Stimulated activated naive CD8-positive, alpha-beta T cell treated with anti-CD3 and anti-CD28 coated beads, Interleukin-15, Interleukin-2, amounts not matched to agents 100 U/mL and 50 U/mL, for 24 hours (primary cell): ENCODE measurements at places on chromosomes 1 and 21.

DNA sequence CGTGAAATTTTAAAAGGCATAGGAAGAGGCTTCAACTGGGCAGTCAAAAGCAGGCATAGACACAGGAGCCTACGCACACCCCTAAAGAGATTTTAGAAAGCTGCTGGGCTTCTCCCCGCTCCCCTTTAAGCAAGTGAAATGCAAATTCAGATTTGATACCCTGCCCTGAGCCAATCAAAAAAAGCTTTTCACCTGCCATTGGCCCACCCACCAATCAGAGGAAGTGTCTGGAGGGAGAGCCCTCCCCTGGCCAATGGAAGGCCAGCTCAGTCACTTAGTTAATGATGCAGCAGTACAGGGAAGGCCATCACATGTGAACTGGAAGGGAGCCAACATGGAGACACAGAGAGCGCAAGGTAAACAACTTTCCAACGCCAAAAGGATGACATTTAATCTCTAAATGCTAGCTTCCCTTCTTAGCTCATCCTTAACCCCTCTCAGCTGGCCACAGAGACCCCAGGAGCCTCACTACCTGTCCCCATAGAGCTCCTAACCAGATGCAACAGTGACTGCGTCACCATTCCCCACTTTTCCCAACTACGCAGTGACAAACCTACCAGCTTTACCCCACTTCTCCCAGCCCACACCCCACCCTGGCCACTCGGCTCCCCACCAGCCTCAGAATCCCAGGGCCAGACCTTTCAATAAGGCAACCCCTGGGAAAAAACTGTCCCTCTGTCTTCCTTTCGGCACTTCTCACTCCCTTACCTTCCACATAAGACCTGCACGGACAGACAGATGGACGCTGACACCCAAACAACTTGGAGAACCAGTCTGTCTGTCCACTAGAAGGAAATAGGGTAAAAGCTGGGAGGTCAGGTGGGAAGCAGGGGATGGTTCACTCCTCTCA is 71.0 kb downstream of the CD46 start:
- peak; percentile 67 for DNase-seq

- DNase-seq, result no peak
Observed at GRCh38 chr21:45322231-45322959, 34.7 kb upstream of the POFUT2 start.

GRCh38 chr1:54502342-54502741 is 45.7 kb upstream of the ACOT11 start:
- no peak for DNase-seq

- no peak for DNase-seq
Observed at GRCh38 chr21:38257667-38258066, 876 bp downstream of the KCNJ15 start.

DNA sequence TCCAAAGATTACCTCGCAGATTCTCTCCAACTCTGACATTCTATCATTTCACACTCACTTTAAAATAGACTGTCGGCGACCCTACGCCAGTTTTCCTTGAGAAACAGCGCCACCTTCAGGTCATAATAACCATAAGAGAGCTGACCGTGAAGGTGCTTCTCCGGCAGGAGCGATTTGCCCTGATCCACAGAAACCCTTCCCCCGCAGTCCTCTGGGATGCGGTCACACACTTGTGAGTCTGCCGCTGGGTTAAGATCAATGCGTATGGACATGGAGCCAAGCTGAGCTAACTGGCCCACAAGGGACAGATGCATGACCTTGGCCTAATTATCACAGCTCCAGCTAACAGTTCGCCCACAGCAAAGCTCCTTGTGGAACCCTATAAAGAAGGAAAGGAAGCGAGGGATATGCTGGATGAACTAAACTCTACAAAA is 32.8 kb upstream of the IFNAR2 start:
- peak; percentile 54 for DNase-seq

DNA sequence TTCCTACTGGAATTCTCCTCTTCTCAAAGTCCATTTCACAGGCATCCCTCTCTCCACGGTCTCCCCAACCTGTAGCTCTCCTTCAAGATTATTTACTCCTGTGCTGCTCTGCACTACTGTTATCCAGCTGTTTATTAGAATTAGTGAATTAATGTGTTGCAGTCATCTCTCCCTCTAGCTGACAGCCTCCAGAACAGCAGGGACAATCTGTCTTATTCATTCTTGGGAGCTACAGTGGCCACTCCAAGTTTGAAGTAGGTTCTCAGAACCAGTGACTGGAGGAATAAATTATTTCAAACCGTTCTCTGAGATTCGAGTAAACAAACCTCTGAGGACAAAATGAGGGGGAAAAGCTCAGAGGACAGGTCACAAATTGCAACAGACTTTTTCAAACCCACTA is 330.9 kb downstream of the RRAGC start:
- no peak for DNase-seq

- no peak for DNase-seq
Observed at GRCh38 chr1:175679981-175680652, 63.3 kb downstream of the TNR start.

DNA sequence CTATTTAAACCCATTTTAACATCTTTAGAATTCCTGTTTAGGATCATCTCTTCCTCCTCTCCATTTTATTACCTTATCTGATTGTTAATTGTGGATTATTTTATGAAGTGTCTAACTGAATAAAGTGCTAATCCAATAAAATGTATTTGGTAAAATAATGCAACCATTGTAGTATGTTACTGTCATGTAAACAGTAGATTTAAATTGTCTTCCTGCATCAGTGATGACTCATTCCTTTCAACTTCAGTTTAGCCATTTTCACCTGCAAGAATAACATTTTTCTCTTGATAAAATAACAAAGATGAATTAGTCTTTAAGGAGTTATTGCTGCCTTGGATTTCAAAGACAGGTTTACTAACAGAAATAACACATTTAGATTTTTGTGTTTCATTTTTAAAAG is 5.4 kb downstream of the PPP2R5A start:
- no peak for DNase-seq

DNA sequence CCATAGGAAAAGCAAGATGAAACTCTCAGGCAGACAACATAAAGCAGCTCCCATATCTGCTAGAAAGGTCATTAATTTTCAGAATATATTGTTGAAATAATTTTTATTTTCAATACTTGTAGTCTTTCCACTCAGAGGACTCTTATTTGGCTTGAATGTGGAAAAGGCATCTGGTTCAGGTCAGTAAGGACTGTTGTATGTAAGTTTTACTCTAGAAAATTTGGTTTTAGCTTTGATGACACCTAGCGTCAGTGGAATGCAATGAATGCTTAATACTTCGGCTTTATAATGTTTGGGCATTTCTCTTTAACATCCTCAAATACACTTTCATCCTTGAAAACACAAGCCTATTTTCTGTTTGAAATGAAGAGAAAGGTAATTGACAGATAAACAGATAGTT is 63.3 kb downstream of the LRRC40 start:
- DNase-seq, result no peak

DNA sequence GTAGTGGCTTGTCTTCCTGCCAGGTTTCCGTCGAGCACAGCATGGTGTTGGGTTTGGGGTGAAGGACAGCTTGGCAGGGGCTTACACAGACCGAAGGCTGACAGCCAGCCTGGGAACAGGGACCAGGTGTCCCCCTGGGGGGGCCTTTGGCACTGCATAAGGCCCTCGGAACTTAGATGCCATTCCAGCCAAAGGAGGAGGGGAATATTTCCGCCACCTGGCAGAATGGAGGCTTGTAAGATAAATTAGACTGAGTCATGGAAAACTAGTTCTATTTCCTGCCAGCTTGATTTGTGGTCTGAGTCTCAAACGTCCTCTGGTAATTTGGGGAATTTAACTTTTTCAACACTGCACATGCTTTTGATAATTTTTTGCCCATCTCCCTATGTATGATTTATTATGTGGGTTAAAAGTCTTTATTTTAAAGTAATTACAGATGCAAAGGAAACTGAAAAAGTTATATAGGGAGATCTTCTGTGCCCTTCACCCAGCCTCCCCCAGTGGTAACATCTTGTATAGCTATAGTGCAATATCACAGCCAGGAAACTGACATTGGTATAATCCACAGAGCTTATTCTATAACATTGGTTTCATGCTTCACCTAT is 11.5 kb upstream of the TMEM51 start:
- DNase-seq, result no peak

DNA sequence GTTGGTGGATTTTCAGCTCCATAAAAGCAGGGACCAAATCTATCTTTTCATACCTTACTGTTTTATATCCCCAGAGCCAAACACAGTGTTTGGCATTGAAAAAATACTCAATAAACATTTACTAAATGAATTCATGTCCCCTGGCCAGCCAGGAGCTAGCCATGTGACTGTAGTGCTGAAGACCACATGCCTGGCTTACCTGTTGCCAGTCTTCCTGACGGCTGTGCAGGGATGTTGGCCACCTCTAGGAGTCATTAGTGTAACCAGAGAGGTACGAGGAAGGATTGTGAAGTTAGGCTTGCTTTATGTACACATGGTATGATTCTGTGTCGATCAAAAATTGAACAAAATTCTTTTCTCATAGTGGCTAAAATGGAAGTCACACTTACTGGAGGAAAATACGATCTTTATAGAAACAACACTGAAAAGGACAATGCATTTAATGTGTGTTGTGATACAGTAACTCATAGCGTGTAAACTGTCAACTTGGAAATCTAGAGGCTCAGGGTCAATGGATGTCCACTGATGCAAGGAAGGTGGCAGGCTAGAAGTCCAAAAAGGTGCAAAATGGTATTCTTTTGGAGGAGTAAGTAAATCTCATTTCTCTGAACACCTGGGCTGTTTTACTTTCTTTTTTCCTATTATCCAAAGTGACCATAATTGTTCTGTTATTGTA is 60.9 kb downstream of the FGGY start:
- no peak for DNase-seq

GRCh38 chr1:224637515-224637914 is 21.4 kb downstream of the CNIH3 start:
- DNase-seq, result no peak

DNA sequence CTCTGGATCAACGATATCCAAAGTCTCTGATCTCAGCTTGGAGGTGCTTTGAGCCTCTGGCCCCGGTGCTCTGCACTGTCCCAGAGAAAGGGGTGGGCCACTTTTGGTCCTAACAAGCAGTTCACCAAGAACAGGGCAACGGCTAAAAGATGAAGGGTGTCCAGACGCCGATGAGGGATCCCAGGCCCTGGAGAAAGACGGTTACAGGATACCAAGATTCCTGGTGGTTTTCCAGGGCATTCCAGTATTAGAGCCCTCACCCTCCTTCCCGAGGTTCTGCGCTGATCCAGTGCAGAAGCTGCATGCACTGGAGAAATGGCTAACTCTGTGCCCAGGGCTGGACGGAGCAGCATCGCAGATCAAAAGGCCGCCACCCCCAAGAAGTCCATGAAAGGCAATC is 149.9 kb upstream of the IRF2BP2 start:
- no peak for DNase-seq

DNA sequence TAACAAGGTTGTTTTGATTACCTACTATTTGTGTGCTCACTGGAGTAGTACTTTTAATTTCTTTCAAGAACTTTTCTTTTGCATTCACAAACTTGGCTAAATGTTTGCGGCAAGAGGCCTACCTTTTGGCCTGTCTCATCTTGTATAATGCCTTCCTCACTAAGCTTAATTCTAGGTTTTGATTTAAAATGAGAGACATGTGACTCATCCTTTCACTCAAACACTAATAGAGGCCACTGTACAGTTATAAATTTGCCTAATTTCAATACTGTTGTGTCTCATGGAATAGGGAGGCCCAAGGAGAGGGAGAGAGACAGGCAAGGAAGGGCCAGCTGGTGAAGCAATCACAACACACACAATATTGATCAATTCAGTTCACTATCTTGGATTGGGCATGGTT is 66.1 kb downstream of the ZNF644 start:
- DNase-seq, result no peak

DNA sequence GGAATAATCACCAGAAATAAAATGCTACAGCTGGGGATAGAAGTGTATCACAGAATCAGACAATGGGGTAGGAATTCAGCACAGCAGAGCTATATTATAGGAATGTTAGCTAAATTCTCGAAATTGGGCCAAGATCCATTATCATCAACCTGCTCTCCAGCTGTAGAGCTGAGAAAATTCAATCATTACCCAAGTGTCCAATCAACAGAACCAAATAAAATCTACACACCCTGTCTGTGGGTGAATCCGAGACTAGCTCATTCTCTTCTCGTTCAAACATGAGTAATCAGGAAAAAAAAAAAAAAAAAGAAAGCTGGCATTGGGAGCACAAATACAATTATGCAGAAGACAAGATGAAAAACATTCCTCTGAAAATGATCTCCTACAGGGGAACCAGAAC is 119.2 kb downstream of the CDC7 start:
- DNase-seq, result no peak

GRCh38 chr1:230877146-230877923 is 9.0 kb upstream of the C1orf198 start:
- DNase-seq, result no peak

- no peak for DNase-seq
Observed at GRCh38 chr21:34185026-34185750, 111.8 kb downstream of the MRPS6 start.

- DNase-seq, result no peak
Observed at GRCh38 chr1:8154621-8155052, 128.5 kb upstream of the ERRFI1 start.

DNA sequence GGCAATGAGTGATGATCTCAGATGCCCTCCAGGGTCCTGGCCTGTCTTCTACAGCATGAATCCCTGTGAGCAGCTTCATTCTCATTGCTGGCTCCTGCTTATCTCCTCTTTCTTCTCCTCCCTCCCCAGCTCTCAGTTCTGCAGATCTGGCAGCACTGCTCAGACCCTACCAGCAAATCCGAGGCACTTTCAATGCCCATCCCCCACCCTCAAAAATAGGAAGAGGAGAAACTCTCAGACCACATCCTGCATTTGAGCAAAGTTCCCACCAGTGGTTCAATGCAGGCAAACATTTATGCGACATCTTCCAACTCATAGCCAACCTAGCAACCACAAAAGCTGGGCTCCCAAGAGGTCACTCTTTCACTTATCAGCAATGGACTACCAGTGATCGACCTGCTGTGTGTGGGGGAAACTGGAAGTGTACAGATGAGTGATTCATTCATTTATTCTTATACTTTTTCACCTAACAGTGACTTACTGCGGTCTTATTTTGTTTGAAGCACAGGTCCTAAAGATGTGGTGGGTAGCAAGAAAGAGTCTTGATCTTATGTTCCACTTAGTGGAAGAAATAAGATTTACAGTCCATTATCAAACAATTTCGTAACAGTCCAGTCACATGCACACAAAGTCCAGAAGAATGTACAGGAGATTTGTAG is 5.8 kb upstream of the CHI3L2 start:
- DNase-seq, result peak; percentile 71

DNA sequence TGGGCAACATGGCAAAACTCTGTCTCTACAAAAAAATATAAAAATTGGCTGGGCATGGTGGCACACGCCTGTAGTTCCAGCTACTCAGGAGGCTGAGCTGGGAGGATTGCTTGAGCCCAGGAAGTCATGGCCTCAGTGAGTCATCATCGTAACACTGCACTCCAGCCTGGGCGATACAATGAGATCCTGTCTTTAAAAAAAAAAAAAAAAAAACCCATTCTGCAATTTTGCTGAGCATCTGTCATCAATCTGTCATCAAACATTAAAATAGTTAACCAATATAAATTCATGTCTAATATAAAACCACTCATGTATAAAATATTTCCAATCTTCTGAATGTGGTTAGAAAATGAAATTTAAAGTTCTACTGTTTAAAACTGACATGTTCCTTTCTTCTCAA is 56.9 kb downstream of the LPAR3 start:
- DNase-seq, result no peak
